HT-29 (cell line): ENCODE measurements at places on chromosomes 4 and X. TPM values are rescaled to one million over a fixed set of nuclear protein-coding genes. Genes with fewer than 3 reads are reported as not detected.
A peak's percentile ranks its signal among the peaks of the same experiment; 100 is the strongest.

- no peak for DNase-seq
Measured at GRCh38 chr4:25749150-25749794, 93.6 kb downstream of the SLC34A2 start.

DNA sequence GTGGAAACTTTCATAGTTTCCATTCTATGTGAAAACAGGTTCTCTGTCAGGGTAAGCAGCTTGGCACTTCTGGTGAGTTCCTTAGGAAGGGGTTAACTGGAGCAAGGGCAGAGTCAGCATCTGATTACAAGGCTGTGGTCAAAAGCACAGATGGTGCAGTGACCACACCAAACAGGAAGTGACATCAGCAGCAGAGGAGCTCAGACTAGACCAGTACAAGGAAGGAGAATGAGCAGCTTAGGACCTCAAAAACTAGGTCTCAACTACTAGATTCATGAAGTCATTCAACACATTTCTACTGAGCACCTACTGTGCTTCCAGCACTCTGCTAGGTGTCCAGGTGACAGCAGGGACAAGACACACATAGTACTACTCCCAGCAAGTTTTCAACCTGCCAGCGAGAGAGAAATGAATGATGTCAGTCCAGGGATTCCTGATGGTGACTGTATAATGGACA lies 130.2 kb downstream of the AMELX start:
- peak; percentile 10 for DNase-seq

DNA sequence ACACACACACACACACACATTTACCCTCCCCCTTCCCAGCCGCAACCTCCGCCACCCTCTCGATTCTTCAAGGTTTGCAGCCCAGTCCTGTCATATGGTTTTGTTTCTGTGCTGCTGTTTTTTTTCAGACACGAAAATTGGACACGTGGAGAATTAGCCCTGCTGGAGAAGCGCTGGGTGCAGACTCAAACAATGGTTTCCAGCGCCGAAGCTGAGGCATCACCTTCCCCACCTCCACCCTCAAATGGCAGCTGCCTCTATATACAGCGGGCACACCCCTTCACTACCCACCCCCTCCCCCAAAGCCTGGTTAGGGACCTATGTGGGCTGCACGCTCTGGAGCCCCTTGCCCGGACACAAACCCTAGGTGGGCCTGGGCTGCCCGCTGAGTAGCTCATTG lies 87.9 kb downstream of the BCOR start:
- DNase-seq = no peak

- DNase-seq = no peak
Measured at GRCh38 chrX:70001269-70001668, 48.5 kb downstream of the AWAT2 start.

DNA sequence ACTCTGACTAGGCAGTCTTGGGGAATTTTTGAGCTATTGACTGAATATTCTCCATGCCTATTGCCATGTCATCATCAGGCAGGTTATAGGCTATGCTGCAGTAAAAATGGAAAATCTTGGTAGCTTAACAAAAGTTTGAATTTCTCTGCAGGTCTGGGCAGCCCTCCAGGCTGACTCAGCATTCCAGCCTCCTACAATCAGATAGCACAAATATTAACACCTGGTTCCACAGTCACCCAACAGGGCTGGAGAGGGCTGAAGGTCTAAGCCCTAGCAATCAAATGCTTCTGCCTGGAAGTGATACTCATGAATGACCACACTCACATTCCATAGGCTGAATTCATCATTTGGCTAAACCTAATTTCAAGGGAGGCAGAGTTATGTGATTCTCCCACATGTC lies 9.6 kb upstream of the PPP3CA start:
- DNase-seq = peak; percentile 69

- peak; percentile 67 for DNase-seq
Measured at GRCh38 chrX:71859637-71860036, 51.0 kb upstream of the NHSL2 start.

- DNase-seq = no peak
Measured at GRCh38 chr4:11196927-11197522, 231.7 kb downstream of the HS3ST1 start.

DNA sequence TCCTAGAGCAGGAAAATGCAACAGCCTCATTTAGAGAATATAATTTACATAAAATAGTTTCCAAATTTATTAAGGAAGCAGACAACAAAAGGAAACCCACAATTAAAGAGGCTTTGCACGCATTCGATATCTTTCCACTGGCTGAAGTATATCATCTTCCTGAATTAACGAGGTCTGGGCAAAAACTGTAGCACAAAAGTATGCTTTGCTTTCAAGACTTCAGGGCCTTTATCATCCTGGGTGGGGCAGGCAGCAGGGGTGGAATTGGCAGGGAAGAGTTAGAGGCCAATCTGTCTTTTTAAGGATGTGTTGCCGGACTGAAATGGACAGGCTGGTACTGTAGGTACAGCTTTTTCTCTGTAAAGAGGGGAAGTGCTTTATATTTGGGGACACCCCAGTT lies 17.0 kb upstream of the STX18 start:
- DNase-seq = no peak

The RXFP1 gene
- total RNA-seq = not detected in 2 replicates

The USP26 gene
- not detected in 2 replicates for total RNA-seq

The SLIT2 gene
- total RNA-seq = not detected in 2 replicates

The DCAF4L1 gene
- 0.03 and 0.13 TPM in 2 replicates for total RNA-seq
